ENCODE measurements at places on chromosomes 6 and 20.
A peak's percentile ranks its signal among the peaks of the same experiment; 100 is the strongest.

- no peak for DNase-seq
Observed at GRCh38 chr20:45128099-45128498, 3.8 kb upstream of the WFDC12 start.

- DNase-seq = no peak
Observed at GRCh38 chr6:46862381-46862780, 59.4 kb downstream of the ADGRF5 start.

DNA sequence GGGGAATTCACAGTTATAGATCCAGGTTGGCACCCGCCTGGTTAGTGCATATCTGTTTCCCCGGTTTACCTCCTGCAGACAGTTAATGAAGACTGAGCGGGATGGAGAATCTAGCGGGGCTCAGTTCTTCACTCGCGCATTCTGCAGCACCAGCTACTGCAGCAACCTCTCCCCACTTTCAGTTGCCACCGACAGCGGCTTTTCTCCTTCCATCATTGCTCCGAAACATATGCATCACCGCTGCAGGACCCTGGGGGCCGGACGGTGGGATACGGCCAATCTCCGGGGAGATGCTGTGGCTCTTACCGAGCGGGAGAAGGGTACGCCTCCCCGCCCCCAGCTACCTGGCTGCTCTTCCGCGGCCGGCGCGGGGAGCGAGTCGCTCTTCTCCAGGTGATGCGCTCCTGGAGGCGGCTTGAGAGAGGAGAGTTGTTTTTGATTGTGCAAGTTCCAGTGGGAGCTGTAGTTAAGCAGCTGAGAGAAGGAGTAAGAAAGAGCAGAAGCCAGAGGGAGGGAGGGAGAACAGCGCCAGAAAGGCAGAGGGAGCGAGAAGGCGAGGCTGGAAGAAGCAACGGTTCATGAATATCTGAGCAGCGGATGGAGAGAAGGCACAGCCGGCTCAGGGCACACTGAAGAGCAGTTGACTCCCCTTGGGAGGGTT is at the start of gene SGK1:
Gene SGK1, minus strand, starts transcription at position 642 of the 661 bp plus-strand sequence. CDS start 652 bp downstream, outside the sequence.
- peak; percentile 8 for DNase-seq

DNA sequence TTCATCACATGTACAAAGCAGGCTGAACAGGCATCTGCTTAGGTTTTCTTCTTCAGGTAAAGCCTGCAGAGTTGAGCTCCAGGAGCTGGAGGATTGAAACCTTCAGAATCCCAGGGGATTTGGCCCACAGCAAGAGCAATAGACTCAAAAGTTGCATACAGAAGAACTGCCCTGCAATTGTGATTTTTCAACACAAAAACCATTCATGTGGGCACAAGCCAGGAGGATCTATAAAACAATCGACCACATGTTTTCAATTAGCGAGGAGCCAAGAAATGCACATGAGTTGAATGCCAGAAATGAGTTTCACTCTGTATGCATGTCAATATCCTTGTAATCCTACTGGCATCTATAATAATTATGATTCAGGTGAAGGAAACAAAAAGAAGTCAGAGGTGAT is 576.4 kb downstream of the HDGFL1 start:
- no peak for DNase-seq

DNA sequence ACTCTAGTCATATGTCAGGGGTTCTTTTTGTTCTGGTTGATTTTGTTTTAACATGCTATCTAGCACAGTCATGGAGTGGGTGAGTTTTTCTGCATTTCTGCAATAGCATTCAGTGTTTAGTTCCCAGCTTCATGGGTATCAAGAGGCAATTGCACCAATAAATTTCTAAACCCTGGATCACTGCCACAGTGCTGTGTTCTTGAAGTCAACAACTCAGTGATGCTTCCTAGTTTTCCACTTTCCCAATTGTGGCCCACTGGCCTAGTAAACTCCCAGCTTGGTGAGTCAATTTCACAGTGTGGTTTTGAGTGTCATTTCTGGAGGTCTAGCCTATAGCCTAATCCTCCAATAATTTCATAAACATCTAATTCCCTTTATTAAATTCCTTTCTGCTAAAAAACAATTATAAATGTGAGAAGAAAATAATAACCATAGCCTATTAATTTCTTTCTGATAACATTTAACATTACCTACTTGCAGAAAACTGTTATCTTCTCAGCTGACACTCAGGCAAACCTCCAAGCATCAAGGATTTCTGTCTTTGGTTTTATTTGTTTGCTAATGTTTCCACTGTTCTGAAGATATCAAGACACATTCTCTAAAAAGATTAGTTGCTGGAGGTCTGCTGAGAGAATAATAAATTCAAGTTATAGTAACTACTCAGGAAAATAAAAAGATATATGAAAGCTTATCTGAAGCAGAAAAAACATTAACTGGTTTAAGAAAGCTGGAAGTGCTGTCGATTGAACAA is 89.9 kb downstream of the PDE7B start:
- no peak for DNase-seq

GRCh38 chr6:128925765-128926164 is 42.8 kb downstream of the LAMA2 start:
- DNase-seq = no peak

GRCh38 chr20:8095648-8096572 is 36.2 kb upstream of the PLCB1 start:
- no peak for DNase-seq

- DNase-seq = no peak
Observed at GRCh38 chr6:163646866-163647265, 232.3 kb downstream of the QKI start.

DNA sequence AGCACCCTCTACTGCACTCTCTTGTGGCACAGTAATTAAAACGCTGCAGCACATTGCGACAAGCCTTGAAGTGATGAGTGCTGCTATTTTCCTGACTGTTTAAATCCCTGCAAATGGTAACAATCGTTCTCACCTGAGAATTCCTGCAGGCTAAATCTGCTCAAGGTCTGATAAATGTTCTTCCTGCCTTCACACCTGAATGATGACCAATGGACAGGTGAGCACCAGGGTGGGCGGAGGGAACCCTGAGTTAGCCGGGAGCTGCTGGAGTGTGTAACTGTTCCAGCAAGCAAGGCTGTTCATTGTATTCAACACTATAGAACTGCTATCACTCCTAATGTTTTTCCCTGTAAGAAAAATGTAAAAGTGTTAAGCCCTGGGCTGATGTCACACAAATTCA is 4.0 kb downstream of the DACT2 start:
- no peak for DNase-seq

DNA sequence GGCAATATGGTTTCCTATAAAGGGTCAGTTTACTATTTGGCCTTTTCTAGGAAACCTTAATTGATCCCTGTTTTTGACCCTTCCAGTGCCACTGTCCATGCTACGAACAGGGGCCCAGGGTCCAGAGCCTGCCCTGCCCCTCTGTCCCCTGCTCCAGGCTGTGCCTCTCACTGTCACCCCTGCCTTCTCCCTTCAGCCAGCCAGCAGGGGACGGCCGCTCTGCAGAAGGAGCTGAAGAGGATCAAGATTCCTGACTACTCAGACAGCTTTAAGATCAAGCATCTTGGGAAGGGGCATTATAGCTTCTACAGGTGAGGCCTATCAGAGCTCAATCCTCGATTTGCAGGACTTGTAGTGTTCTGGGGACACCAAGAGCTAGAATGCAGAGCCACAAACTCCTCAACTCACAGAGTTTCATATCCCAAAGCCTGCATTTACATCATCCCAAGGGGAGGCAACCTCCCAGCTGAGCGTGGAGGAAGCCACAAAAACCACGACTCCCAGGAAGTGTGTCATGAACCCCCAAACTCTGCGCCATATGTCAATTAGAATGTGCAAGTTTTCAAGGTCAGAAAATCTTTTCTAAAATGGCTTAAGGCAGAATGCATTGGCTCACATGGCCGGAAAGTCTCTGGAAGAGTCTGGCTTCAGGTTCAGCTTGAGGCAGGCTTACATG is 3.6 kb downstream of the BPI start:
- DNase-seq = no peak

All from neural crest cell (in vitro differentiated cells).